ENCODE measurements at places on chromosomes 7 and 10.
A peak's percentile ranks its signal among the peaks of the same experiment; 100 is the strongest.

DNA sequence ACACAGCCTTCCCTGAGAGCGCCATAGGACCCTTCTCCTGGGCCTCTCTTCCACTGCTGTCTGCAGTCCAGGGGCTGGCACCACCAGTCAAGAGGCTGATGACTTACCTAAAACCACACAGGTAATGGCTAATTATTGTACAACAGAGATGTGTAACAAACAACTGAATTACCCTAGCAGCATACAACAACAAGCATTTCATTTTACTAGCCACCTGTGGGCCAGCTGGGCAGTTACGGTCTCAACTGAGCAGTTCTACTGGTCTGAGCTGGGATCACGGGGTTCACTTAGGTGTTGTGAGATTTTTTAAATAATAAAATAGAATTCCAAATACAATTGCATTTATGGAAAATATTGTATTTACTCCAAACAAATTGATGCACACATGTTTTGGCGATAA, 431.9 kb downstream of the TNS3 start:
- no peak for DNase-seq

GRCh38 chr7:114944745-114945625, 23.1 kb downstream of the MDFIC start:
- DNase-seq = no peak

- DNase-seq = no peak
These were observed 56.5 kb downstream of the CDH23 start for GRCh38 chr10:71453186-71453585.

DNA sequence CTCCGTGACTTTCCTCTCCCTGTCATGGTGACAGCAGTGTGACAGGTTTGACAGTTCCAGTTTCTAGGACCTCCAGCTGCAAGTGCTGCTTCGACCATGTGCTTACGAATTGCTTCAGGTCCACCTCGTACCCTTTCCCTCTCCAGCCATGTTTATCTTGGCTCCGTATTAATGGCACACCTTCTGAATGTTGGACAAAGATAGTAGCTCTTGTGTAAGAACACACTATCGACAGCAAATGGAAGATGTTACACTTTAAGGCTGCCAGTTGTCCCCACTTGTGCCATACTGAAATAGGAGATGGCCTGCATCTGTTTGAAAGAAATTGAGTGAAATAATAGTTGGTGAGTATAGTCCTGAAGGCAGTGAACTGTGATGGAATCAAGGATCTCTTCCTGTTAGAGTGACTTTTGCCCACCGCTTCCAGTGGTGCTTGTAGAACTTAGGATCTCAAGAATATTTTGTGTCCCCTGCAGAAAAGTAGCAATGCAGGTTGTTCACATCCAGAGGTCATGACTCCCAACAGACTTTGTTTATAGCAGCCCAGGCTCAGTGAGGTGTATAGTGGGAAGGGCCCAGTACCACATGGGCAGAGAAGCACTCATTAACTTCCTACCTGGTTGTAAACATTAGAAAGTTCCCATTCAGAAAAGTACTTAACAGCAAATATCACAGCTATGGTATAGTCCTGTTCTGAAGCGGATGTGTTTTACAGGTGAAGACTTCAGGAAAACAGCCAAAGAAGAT, 629.7 kb upstream of the GALNT17 start:
- DNase-seq = no peak

DNA sequence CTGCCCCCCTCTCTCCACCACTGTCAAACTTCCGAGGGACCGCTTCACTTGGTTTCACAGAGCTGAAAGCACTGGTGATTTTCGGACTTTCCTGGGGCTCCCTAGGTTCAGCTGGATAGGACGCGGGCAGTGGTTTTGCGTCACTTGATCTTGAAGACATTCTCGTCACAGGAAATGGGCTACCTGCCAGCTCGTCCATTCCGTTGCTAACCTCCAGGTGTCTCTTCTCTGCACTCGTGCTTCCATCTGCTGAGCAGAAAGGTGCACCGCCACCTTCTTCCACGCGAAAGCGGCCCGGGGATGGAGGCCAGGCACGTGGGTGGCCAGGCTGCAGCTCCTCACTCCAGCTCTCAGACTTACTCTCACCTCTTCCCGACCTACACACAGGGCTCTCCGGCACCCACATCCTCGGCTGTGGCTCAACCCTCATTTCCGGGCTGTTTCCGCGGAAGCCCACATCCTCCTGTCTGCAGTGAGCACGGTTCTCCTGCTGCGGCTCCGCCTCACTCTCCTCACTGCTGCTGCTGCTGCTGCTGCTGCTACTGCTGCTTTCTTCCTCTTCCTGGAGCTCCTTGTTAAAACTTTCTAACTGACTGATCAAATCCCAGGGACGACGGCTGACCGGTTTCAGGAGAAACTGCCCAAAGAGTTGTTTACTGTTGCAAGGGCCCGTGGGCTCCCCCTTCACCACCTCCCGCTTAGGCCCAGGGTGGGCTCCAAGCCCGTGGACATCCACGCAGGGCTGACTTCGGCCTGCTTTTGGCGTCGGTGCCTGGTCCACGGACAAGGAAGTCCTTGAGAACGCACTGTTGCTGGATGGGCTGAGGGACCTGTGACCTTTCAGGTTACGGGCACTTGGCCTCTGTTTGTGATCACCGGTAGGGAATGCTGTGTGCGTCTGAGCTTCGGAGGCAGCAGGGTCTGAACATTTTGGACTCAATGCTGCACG, 32.1 kb downstream of the JCAD start:
- DNase-seq = peak; percentile 53

DNA sequence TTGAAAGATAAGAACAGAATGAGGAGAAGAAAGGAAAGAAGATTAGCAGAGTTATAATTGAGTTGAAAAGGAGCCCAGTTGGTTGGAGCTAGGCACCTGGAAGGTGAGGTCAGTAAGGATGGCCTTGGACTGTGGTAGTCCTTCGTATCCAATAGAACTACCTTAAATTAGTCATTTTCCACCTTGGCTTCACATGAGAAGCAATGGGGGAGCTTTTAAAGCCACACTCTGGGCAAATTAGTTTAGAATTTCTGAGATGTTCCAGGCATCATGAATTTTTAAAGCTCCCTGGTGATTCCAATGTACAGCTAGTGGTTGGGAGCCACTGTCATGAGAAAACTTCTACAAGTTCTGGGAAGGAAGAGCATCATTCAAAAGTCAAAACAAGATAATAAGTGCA, 27.3 kb upstream of the CYP3A5 start:
- DNase-seq = no peak

DNA sequence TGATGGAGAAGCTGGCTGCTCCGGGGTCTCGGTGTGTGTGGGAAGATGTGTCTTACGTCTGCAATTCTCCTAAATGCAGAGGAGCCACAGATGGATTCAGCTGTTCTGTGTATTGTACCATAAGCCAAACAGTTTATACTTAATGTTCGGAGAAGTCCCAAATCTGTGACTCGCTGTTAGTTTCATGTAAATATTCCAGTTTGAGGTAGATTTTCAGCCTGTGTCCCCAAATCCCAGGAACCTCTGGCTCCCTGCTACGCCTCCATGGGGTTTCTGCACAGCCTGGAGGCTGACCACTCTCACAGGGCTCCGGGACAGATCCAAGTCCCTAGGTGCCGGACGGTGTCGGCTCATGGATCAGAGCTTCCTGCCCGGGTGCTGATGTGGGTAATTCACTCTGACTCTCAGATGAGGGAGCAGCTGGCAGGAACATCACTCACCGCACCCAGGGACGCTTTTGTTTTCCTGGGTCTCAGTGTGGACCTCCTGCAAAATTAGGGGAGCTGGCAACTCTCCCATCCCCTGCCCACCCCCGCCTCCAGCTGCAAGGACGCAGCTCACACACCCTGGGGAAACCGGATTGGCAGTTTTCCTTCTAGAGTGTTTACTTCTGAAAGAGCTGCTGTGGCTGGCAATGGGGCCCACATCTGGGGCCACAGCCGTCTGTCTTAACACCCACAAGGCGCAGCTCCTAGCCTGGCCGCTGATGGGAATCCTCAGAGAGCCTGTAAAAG, 421.1 kb upstream of the FOXK1 start:
- no peak for DNase-seq

DNA sequence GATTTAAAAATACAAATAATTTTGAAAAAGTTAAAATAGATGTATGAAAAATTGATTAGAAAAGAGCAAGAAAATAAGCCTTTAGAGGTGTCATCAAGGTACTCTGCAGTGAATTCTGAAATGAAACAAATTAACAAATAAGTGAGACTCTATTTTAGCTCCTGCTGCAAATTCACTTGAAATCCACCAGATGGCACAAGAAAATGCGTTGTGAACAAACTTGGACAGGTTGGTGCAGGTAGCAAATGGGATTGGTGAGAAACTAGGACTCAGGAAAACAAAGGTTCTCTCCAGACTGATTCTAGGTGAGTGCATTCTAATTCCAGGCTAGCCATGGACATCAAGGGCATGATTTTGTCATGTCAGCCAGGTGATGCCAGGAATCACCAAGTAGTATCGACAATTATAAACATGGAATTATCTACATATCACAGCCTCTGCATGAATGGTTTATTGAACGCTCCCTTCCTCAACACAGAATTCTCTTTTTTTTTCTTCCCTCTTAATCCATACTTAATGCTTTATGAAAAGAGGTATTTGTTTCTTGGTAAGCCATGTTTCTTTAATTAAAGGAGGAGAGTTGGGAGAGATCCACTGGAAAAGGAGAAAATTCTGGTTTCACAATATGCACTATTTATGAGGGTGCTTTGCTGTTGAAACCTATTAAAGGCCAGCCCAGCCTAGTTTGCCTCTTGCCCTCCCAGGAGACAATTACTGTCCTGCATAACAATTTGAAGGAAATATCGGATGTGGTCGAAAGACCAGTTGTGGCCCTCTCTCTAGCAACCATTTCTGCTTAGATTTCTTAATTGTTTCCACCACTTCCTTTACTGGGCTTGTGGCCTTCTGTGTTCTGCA, 118.1 kb downstream of the ZNF365 start:
- DNase-seq = peak; percentile 36

DNA sequence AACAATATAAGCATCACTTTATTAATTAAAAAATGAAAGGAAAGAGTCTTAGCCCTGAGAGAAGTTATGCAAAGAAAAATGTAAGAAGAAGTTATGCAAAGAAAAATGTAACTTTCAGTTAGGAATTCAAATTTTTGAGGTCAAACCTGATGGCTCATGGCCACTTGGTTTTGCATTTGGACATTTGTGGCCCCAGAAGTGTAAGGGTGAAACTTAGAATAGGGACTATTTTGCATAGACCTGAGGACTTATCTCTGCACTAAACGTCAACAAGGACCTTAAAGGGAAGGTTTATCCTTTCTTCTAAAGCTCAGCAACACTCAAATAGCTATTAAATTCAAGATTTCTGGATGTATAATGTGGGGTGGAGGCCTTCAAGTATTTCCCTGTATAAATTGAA, 724.5 kb upstream of the POT1 start:
- no peak for DNase-seq

GRCh38 chr10:126736727-126737126, 66.2 kb upstream of the C10orf90 start:
- no peak for DNase-seq

Data from GM13977 (cell line).